Sigmoid colon (tissue), 7 donors: ENCODE measurements at places on chromosomes 1 and 21. TPM values are rescaled to one million over a fixed set of nuclear protein-coding genes. Genes with fewer than 3 reads are reported as not detected.

GRCh38 chr1:172215006-172215405, 205.5 kb upstream of the C1orf105 start:
- no peak for DNase-seq

Gene EPB41
- total RNA-seq = 23.2 TPM

- no peak for DNase-seq
Measured at GRCh38 chr1:17023102-17023501, 11.4 kb upstream of the ATP13A2 start.

Gene CHRM3
- 43.9 TPM for total RNA-seq

Gene HTR1D
- not detected for total RNA-seq

GRCh38 chr1:203026666-203027663, 674 bp downstream of the PPFIA4 start:
- DNase-seq = no peak

DNA sequence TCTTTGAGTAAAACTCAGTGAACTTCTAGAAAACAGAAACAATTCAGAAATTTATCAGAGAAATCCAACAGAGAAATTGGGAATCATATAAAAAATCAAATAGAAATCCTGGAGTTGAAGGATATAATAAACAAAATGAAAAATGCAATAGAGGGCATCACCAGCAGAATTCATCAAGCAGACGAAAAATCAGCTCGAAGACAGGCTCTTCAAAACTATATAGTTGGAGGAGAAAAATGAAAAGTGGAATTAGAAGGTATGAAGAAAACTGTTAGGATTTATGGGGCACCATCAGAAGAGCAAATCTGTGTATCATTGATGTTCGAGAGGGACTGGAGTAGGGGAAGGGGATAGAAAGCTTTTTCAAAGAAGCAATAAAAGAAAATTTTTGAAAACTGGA, 121.5 kb upstream of the GPR52 start:
- DNase-seq = no peak

DNA sequence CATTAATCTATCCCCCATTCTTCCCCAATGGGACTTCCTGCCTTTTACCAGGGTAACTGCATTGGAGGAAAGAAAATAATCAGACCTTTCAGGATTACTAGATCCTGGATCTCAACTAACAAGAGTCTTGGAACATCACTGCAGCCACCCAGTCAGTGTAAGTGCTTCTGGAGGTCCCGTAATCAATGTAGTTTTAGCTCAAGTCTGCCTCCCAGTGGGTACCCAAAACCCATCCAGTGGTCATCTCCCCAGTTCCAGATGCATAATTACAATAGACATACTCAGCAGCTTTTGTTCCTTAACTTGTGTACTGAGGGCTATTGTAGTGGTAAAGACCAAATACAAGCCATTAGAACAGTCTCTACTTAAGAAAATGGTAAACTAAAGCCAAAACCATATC, 319.1 kb downstream of the GPATCH2 start:
- no peak for DNase-seq

Gene RBM34
- 83.9 TPM for total RNA-seq

Gene BATF3
- total RNA-seq = 2.5 TPM

DNA sequence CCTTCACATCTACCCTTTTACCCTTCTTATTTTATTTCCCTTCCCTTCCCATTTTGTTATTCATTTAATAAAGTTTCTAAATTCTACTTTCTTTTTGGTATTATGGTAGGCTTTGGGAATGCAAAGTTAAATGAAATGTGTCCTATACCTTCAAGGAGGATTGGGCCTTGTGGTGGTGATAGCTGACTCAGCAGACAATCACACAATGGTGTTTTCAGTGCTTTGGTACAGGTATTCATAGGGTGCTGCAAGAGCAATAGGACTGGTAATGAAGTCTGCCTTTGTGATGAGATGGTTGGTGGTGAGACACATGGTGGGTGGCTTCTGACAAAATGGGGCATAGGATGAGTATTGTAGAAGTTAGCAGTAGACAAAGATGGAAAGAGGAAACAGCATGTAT, 21.9 kb upstream of the SPAG17 start:
- no peak for DNase-seq

DNA sequence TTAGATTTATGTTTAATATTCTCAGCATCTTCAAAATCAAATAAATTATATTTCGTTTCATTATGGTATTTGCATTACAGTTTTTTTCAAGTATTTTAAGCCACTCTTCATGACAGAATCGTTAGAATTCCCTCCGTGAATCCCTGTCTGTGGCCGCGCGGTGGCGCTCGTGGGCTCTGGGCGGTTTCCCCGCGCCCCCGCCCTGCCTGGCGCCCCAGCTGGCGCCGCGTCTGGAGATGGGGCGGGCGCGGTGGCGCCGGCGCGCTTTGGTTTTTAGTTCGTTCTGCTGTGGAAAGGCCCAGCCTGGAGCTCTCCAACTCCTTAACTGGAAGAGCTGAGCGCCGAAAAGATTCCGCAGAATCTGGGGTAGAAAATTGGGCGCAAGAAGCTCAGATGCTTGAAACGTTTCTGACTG, 25.7 kb downstream of the PRMT2 start:
- peak; percentile 84 for DNase-seq

- DNase-seq = no peak
Measured at GRCh38 chr1:25973610-25974321, 24.1 kb downstream of the PAFAH2 start.

Gene SPRR1B
- not detected for total RNA-seq

DNA sequence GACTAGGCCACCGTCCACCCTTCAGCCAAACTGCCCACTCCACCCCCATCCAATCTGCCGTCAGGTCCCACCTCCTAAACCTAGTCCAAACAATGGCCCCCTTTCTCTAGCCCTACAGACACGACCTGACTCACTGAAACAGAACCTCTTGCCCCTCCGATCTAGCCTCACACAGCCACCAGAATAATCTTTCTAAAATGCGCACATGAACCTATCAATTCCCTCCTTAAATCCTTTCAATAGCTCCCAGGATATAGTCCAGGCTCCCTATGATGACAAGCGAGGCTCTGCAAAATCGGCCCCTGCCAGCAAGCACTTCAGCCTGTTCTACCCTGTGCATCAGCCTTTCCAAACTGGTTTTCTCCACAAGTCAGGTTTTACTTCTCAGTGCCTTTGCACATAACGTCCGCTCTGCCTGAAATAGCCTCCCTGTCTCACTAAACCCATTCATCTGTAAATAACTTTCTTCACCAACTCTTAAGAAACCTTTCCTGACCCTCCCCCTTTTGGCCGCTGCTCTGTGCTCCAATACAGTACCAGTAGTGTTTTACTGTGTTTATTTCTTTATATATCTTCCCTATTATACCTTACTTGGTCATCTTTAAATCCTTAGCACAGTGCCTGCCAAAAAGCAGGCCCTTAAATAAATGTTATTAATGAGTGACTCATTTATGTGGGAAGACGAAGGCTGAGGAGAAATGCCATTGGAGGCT, 9.0 kb upstream of the CDC20 start:
- DNase-seq = peak; percentile 73

- DNase-seq = no peak
Measured at GRCh38 chr1:244113532-244114320, 62.6 kb downstream of the ZBTB18 start.

- no peak for DNase-seq
Measured at GRCh38 chr1:116273042-116273783, 99.8 kb upstream of the ATP1A1 start.

DNA sequence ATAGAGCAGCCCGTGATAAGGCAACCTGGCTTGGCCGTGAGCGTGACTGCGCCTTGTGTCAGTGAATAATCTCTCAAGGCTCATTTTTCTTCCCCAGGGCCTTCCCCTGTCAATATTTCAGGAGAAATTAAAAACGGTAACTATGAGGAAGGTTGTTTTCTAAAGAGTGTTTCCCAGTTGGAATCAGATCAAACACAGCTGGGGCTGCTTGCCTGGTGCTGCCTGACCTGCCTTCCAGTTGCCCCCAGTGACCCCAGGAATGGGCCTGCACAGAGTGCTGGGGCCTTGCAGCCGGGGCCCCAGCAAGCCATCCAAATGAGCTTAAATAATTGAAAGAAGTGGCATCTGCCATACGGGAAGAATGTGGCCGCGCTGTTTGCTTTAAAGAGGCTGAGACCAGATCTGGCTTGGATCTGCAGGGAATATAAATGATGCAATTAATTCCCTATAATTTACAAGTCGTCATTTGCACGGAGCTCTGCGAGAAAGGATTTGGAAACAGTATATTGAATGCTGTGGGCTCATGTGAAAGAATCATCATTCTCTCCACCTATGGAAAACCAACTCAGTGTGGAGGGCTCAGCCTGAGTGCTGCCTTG, 203.9 kb downstream of the C1orf94 start:
- no peak for DNase-seq

DNA sequence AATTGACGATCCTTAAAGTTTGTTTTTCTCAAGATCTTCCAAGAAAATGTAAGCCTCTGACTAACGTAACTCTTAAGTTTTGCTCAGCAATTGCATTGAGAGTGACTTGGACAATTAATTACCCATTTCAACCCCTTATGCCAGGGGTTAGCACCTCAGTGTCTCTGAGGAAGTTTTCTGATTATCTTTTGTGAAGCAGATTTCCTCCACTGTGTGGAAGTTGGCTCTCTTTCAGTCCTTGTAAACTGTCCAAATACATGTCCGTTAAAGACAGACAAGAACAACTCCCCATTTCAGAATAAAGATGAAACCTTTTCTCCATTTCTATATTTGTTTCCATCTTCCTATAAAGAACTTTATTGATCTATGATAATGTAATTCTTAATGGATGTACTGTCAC, 296.4 kb upstream of the FMN2 start:
- DNase-seq = no peak

- no peak for DNase-seq
Measured at GRCh38 chr1:157274698-157275534, 136.7 kb upstream of the ETV3 start.

- no peak for DNase-seq
Measured at GRCh38 chr1:230936475-230936874, 42.2 kb downstream of the TTC13 start.

Gene CD84
- total RNA-seq = 3.9 TPM

GRCh38 chr1:229535230-229535629, 23.3 kb downstream of the ABCB10 start:
- no peak for DNase-seq

Gene HES5
- not detected for total RNA-seq

GRCh38 chr1:177082855-177083693, 81.4 kb downstream of the ASTN1 start:
- no peak for DNase-seq

DNA sequence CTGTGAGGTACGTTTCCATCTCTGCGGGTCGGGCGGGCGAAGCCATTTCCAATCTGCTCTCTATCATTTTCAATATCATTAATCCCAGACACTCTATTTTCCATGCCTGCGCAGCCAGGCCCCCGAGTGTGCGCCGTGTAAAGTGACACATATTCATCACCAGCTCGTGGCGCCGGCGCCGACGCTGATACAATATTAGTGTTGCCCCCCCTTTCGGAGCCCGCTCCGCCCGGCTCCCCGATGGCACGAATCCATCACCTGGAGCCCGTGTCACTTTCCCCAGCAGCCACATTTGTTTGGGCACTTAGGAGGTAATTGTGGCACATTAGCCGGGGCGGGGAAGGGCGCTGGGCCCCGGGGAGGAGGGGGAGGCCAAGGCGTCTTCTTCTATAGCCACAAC, 33.7 kb upstream of the DMBX1 start:
- no peak for DNase-seq

- DNase-seq = no peak
Measured at GRCh38 chr1:221148660-221149059, 269.4 kb downstream of the HLX start.

Gene SFT2D2
- total RNA-seq = 37.1 TPM

Gene LCE2B
- not detected for total RNA-seq

DNA sequence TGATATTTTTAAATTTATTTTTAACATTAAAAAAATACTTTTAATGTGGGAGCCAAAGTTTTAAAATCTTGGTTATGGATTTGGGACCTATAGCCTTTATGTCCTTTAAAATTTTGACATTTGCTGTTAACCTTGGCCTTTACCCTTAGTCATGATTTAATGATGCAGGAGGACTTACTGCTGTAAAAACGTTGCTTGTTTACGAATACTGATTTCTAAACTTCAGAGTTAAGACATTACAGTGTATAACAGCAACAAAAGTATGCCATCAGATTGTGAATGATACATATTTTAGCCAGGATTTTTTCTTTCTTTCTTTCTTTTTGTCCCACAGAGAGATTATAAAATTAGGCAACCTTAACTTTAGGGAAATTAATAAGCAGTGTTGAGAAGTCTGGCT, 8.9 kb downstream of the RBM15 start:
- DNase-seq = no peak

GRCh38 chr1:10744654-10745238, 51.7 kb downstream of the CASZ1 start:
- no peak for DNase-seq

Gene SHCBP1L
- total RNA-seq = not detected

Gene RO60
- total RNA-seq = 116 TPM

Gene SLC1A7
- 0.54 TPM for total RNA-seq

- no peak for DNase-seq
Measured at GRCh38 chr1:94772230-94772641, 47.9 kb upstream of the SLC44A3 start.

DNA sequence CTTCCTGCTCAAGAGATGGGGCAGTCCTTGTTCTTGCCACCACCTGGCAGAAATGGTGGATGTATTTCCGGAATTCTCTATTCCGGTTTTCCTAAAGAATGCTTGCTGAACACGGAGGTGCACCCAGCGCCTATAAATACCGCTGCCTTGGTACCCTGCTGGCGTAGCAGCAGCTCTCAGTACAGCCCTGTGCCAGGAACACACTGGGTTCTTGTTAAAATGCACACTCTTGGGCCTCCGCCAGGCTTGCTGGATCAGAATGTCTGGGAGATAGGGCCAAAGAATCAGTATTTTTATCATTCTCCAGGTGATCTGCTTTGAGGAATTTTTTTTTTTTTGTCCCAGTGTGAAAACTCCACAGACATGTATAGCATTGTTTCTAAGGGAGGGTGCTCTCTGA, 54.2 kb downstream of the IGSF5 start:
- no peak for DNase-seq

- no peak for DNase-seq
Measured at GRCh38 chr1:223504741-223505140, 111.5 kb downstream of the CCDC185 start.

GRCh38 chr1:91148641-91149069, 126.8 kb upstream of the ZNF644 start:
- DNase-seq = no peak

DNA sequence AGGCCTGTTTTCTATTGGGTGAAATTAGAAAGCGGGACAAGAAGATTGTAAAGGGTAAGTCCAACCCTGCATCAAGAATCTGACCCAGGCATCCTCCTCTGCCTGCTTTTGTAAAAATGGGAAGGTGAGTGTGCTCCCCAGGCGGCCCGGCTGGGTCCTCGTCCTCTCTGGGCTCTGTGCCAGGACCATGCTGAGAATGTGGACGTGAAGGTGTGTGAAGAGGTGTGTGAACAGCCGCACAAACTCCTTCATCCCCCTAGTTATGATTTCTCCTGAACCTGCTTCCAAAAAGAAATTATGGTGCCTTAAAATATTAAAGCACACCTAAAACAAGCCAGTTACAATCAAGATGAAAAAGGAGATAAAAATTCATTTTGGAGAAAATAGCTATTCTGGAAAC, 185.7 kb downstream of the IGSF21 start:
- no peak for DNase-seq
